Stimulated activated CD8-positive, alpha-beta memory T cell treated with anti-CD3 and anti-CD28 coated beads, Interleukin-4, amount 100 ng/mL, for 1 hour (primary cell): ENCODE measurements at places on chromosomes 3 and 15.

DNA sequence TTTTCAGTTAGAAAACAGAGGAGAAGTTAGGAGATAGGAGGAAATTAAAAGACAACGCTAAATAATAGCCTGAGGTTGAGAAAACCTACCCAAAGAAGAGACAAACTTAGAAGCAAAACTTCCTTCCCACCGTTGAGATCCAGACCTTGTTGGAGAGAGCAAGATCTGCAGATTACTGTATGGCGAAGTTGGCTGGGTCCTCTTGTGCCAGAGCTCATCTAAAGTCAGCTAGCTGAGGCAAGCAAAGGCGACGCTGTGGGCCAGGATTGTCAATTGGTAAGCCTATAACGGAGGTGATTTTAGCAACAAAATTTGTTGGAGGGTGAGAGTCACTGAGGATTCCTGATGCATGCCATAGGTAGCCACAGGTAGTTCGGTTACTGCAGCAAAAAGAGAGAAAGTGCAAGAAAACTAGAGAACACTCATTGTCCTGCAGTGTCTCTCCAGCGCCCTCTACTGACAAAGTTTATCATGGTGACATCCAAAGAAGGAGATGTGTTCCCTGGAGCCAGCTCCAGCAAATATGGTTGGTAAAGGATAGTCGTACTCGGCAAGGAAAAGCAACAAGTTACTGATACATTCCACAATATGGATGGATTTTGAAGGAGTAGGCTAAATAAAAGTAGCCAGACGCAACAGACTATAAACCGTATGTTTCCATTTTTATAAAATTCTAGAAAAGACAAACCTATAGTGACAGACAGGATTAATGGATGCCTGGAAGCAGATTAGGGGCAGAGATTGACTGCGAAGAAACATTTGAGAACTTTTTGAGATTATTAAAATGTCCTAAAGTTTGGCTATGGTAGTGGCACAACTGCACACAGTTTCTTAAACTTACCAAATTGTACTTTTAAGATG is 9.8 kb upstream of the OR5K4 start:
- DNase-seq, result no peak

DNA sequence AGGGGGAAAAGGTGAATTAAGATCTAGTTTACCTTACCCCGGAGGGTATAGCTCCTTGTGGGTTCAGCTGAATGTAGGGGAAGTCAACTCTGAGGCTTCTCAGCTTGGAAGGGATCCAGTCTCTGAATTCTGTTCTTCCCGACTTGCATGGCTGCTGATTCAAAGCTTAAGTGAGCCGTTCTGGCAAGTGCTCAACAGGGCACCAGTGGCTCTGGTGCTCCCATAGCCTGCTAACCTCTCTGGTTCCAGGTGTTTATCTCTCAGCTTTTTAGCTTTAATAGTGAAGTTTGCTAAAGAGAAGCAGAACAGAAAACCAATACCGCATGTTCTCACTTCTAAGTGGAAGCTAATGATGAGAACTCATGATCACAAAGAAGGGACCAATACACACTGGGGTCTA is 46.3 kb upstream of the RBP1 start:
- no peak for DNase-seq

- DNase-seq, result no peak
These were observed 18.5 kb downstream of the ATP8B4 start for GRCh38 chr15:50100486-50100885.

DNA sequence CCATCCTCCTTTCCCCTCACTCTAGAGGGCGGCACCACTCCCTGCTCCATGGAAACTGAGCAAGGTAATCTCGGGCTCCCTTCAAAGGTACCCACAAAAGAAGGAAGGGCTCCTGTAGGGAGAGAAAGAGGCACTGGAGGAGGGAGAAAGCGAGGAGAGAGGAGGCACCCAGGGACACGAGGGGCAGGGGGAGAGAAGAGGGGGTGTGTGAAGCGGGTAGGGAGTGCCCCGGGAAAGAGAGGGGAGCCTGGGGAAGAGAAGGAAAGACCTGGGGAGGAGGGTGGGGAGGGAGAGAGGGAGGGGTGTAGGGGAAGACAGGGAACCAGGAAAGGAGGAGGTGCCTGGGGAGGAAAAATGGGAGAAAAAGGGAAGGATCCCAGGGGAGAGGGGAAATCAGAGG is 523 bp downstream of the VILL start:
- no peak for DNase-seq

DNA sequence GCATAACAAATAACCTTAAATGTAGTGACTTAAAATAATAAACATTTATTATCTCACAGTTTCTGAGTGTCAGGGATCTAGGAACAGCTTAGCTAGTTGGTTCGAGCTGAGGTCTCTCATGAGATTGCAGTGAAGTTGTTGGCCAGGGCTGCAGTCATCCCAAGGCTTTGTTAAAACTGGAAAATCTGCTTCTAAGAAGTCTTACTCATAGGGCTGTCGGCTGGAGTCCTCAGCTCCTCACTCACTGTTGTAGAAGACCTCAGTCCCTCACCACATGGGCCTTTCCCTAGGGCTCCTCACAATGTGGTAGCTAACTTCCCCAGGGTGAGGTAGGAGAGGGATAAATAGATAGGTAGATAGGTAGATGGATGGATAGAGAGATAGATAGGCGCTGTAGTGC is 20.8 kb upstream of the SLC7A14 start:
- DNase-seq, result no peak

DNA sequence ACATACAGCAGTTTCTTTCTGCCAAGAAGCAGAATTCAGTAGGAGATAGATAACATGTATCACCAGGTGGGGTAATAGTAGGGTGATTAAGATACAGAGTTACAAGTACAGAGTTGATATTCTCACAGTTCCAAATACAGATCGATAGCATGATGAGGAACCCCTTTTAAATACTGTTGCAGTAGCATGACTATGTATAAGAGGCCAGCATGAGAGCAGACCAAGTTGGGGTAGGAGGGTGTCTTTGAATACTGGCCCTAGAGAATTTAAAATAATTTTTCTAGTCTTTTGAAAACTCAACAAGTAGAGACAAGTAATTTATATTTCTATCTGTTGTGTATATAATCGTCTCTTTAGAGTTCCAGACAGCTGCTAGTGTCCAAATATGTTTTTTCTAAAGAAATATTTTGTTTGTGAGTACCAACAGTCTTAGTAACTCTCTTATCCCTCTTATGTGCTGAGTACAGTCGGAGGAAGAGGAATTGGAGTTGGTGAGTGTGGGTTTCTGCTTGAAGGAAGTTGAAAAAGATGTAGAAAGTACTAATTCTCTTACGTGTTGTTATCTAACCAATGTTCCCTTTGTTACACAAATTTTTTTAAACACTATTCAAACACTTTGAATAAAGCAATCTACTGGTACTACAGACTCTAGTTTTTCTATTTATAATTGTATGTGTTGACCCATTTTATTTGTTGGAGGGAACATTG is 30.2 kb downstream of the LYSMD4 start:
- no peak for DNase-seq

DNA sequence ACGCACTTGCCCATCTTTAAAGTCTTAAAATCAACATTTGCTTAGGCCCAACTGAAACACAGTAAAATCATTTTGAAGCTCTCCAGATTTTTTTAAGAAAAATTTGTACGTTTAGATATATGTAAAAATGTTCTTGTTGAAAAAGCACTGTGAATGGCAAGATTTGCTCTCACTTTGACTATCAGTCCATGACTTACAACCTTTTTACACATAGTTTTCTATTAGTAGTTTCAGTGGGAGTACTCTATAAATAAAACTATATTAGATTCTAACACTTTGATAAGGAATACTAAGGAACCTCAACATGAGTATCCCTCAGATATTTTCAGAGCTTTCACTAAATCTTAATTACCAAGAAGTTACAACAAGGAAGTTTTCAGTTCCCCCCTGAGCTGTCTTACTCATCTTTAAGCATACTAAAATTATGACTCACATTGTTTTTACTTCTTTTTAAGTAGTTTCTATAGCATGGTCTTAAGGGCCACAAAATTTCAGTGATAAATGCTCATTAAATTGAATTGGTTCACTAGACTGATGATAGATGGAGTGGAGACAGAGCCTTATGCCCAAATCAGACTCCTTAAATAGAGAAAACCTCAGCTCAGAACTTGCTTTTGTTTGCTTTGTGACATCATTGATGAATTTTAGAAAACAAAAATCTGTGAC is 31.6 kb upstream of the RAP2B start:
- DNase-seq, result no peak

DNA sequence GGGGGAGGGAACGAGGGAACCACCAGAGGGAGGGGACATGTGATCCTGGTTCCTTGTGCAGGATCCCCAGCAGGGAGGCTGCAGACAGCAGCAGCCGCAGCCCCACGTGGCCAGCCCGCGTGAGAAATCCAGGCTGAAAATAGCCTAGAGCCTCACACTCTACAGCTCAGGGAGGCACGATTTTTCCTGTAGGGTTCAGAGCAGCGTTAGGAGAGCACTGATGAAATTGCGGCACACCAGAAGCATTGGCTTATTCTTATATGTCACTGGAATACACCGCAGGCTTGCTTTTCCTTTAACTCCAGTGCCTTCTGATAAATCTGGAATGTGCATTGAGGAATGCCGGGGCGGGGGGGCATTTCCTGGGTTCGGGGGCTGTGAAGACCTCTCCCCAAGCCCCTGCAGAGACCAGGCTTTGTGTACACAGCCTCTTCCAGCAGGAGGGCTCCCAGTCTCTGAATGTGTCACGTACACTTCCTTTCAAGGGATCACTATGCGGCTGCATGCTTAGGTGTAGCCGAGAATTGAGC is 193.0 kb downstream of the ATP10A start:
- DNase-seq, result no peak

DNA sequence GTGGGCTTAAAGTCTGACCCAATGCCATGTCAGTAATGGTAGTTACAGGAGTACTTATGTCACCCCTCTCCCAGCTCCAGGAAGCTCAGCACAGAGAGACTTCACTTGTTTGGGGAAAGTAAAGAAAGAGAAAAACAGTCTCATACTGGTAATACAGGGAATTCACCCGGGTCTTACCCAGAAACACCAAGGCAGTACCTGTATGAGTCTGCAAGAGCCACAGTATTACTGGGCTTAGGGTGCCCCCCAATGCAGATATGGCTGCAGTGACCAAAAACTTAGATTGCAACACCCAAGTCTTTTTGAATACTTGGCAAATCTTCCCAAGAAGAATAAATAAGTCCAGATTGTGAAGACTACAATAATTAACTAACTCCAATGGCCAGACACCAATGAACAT is 622.1 kb downstream of the IGSF11 start:
- no peak for DNase-seq

GRCh38 chr15:56052395-56053045 is 59.1 kb upstream of the NEDD4 start:
- no peak for DNase-seq

DNA sequence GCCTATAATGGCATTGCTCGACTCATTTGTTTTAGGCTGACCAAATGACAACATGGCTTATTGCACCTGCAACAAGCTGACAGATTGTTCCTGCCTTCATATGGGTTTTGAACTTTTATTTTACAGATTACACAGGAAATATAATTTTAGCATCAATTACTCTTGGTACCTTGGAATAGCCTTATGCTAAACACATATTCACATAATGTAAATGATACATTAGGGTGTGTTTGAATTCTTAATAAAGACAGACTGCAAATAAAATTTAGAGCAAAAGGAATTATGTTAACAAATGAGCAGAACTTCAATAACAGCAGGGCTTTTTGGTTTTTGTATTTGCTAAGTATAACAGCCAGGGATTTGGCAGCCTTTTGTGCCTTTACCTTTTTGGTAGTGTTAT is 51.9 kb upstream of the TMC3 start:
- no peak for DNase-seq

- DNase-seq, result no peak
These were observed 63.3 kb downstream of the ROBO2 start for GRCh38 chr3:77102951-77103769.

GRCh38 chr3:50607271-50608091 is 4.1 kb downstream of the CISH start:
- no peak for DNase-seq
